CD4-positive, alpha-beta T cell treated with Interleukin-12 subunit alpha and Interleukin-12 subunit beta, for 1 hour (primary cell): ENCODE measurements at places on chromosomes 4 and X.
A peak's percentile ranks its signal among the peaks of the same experiment; 100 is the strongest.

- no peak for DNase-seq
Observed at GRCh38 chr4:173270312-173271027, 63.7 kb downstream of the HMGB2 start.

GRCh38 chr4:17577665-17578481 is 875 bp downstream of the LAP3 start:
- peak; percentile 10 for DNase-seq

DNA sequence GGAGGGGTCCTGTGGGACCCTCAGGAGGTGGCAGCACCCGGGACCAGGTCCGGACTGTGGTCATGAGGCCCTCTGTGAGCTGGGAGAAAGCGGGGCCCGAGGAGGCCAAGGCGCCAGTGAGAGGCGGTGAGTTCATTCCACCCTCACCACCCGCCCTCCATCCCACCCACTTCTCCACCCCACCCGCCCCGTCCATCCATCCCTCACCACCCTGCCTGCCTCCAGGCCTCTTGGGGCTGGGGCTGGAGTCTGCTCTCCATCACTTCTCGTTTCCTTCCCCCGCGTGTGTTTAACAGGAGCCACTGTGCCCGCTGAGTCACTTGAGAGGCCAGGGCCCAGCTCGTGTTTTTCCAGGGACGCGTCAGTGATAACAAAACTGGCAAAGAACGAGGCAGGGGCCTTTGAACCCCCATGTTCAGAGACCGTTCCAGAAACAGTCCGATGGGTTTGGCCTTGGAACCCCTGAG is 6.2 kb downstream of the SH3TC1 start:
- no peak for DNase-seq

GRCh38 chr4:665751-666435 is 8.2 kb downstream of the ATP5ME start:
- DNase-seq, result no peak

GRCh38 chrX:153726286-153727122 is 1.8 kb downstream of the ABCD1 start:
- peak; percentile 57 for DNase-seq

- no peak for DNase-seq
Observed at GRCh38 chr4:41384992-41385391, 128.3 kb downstream of the UCHL1 start.

DNA sequence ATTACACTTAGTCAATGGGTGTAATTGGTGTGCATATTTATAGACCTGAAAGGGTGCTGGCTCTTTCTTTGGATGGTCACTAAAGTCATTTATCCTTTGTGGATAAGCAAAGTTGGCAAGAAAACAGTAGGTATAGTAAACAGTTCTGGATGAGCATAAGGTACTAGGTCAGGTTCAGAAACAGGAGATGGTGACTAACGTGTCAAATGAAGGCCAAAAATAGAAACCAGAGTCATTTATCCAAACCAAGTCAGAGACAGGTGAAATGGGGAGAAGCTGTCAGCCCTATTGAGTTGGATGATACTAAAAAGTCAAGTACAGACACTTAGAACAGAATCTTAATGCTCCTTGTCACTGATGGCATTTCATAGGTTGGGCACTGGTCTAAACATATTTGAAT is 313.1 kb downstream of the KLHL13 start:
- no peak for DNase-seq
